Activated naive CD8-positive, alpha-beta T cell treated with anti-CD3 and anti-CD28 coated beads for 36 hours (primary cell): ENCODE measurements at places on chromosomes 6 and 20. TPM values are rescaled to one million over a fixed set of nuclear protein-coding genes. Genes with fewer than 3 reads are reported as not detected.
A peak's percentile ranks its signal among the peaks of the same experiment; 100 is the strongest.

DNA sequence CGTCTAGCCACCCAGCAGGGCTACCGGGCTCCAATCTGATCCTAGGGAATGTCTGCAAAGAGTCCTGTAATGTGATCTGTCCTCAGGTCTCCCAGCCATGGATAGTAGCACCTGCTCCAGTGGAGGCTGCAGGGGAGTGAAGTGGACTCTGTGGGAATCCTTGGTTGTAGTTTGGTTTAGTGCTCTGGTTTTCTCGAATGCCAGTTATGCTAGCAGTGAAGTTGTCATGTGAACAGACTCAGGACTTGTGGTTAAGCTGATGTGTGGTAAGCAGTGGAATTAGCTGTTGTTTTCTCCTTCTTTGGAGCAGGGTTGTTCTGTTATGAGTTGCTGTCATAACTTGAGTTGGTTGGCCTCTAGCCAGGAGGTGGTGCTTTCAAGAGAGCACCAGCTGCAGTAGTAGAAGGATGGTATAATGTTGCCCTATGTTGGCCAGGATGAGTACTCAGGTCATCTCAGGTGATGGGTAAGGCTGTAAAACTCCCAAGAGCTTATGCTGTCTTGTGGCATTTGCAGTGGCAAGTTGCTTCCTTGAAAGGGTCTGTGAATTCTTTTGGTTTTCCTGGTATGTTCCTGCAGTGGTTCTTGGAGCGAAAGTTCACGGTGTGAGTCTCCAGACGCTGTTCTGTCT is 390.2 kb downstream of the UTRN start:
- H3K4me3 ChIP-seq, result no peak overlapping the region
- H3K27ac ChIP-seq, result no peak overlapping the region
- H3K36me3 ChIP-seq, result peaks cover 49% of the 10 kb centered on the region
- peaks cover 19% of the 10 kb centered on the region for H3K4me1 ChIP-seq
- DNase-seq, result peak; percentile 10

- H3K27me3 ChIP-seq, result peaks cover 2% of the 10 kb centered on the region
- no peak overlapping the region for H3K27ac ChIP-seq
- H3K4me3 ChIP-seq, result no peak overlapping the region
- DNase-seq, result no peak
Measured at GRCh38 chr6:36362551-36363370, 24.7 kb downstream of the ETV7 start.

DNA sequence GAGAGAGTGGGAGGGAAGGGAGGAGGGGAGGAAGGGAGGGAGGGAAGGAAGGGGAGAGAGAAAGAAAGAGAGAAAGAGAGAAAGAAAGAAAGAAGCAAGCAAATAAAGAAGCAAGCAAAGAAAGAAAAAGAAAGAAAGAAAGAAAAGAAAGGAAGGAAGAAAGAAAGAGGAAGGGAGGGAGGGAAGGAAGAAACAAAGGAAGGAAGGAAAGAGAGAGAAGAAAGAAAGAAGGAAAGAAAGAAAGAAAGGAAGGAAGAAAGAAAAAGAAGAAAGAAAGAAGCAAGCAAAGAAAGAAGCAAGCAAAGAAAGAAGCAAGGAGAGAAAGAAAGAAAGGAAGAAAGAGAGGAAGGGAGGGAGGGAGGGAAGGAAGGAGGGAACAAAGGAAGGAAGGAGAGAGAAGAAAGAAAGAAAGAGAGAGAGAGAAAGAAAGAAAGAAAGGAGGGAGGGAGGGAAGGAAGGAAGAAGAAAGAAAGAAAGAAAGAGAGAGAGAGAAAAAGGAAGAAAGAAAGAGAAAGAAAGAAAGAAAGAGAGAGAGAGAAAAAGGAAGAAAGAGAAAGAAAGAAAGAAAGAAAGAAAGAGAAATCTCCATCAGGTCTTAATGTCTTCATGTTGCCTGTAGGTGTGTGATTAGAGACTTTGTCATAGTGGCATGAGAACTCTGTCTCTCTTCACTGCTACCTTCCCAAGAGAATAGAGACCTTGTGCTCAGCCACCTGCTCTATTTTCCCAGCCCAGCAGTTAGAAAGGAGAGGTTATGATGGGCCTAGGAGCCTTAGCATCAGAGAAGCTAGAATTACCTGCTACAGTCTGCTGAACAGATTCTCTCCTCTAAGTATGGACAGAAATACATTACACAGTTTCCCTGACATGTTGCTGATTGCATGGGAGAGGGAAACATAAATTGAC is 5.0 kb downstream of the SEMG1 start:
- H3K4me1 ChIP-seq, result no peaks in the 10 kb centered on the region
- no peaks in the 10 kb centered on the region for H3K36me3 ChIP-seq
- no peak for DNase-seq
- H3K27ac ChIP-seq, result no peak overlapping the region

GRCh38 chr6:1834207-1834606 is 224.5 kb downstream of the FOXC1 start:
- H3K36me3 ChIP-seq, result peaks cover 19% of the 10 kb centered on the region
- H3K27ac ChIP-seq, result no peak overlapping the region
- H3K27me3 ChIP-seq, result no peaks in the 10 kb centered on the region
- H3K4me1 ChIP-seq, result no peaks in the 10 kb centered on the region

- H3K4me3 ChIP-seq, result no peak overlapping the region
- peaks cover 7% of the 10 kb centered on the region for H3K36me3 ChIP-seq
- no peak for DNase-seq
- no peaks in the 10 kb centered on the region for H3K27me3 ChIP-seq
- H3K27ac ChIP-seq, result peak overlapping the region; percentile 34
Measured at GRCh38 chr6:163420289-163420614, 5.7 kb downstream of the QKI start.

DNA sequence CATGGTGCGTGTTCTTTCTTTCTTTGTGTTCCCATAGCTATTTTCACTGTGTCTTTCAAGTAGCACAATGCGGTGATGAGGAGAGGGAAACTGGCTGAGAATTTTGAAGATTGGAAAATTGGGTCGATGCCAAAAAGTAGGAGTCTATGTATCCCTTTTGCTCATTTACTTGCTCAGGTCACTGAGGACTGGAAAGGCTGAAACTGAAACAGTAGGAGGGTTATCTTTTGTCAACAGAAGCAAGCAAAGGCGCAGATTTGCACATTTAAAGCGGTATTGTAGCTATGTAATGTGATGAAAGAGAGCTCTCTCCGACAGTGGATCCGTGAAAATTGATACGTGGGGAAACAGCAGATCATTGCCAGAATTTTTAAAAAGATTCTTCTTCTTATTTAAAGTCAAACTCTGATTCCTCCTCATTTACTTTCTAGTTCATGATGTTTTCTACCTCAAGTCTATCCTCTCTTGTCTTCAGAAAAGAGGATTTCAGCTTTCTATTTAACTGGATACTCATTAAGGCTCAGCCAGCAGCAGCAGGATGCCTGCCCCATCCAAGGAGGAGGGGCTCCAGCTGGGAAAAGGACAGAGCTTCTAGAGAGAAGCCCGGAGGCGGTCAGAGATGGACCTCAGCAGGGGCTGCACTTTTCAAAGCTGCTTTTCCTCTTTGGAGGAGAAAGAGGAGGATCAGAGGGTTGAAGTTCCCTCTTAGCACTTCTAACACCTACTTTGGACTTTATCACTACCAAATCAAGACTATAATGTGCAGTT is 15.9 kb upstream of the FYN start:
- H3K4me1 ChIP-seq, result no peaks in the 10 kb centered on the region
- no peak overlapping the region for H3K4me3 ChIP-seq
- H3K36me3 ChIP-seq, result peaks cover 3% of the 10 kb centered on the region
- no peak overlapping the region for H3K27ac ChIP-seq

DNA sequence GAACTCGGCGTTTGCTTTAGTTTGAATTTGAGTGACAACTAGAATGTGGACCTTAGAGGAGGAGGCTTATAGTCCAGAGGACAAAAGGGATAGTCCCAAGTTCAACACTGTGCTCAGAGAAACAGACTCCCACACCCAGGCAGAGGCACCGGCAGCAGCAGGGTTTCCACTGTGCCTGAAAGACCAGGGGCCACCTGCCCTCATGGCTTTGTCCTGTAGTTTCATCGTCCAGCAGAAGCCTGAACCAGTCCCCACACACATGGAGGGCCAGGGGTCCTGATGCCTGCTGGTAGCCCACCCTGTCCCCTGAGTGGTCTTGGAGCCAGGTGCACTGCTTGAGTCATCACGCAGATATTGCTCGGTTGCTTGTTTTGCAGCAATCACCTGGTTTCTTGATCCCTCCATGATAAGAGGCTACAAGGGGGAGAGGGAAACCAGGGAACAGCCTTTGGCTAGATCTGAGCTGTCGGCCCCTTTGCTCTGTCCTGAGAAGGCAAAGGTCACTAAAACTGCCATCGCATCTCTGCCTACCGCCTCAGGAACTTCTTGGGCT is 7.2 kb upstream of the ACSS1 start:
- DNase-seq, result no peak
- no peaks in the 10 kb centered on the region for H3K36me3 ChIP-seq
- no peak overlapping the region for H3K27ac ChIP-seq
- H3K4me3 ChIP-seq, result no peak overlapping the region
- peaks cover 19% of the 10 kb centered on the region for H3K27me3 ChIP-seq

DNA sequence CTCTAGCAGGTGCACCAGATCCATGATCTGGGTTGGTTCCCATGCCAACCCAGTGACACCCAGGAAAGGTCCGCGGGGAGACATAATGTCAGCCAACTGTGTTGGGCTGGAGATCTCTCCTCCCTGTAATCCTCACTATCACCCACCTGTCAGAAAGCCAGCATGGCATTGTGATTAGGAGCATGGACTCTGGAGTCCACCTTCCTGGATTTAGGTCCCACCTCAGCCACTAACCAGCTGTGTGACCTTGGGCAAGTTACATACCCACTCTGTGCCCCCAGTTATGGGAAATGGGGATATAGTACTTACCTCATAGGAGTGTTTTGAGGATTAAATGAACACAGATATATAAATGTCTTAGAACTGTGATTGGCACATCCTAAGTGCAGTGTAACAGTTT is 97.9 kb downstream of the ZDHHC14 start:
- no peaks in the 10 kb centered on the region for H3K36me3 ChIP-seq
- H3K27me3 ChIP-seq, result peaks cover 4% of the 10 kb centered on the region
- H3K27ac ChIP-seq, result no peak overlapping the region
- no peak overlapping the region for H3K4me3 ChIP-seq
- no peak for DNase-seq

GRCh38 chr6:44537306-44538049 is 150.0 kb downstream of the CDC5L start:
- no peak overlapping the region for H3K27ac ChIP-seq
- H3K4me3 ChIP-seq, result no peak overlapping the region
- H3K4me1 ChIP-seq, result no peaks in the 10 kb centered on the region
- no peak for DNase-seq
- no peaks in the 10 kb centered on the region for H3K27me3 ChIP-seq

GRCh38 chr6:18491308-18492045 is 104.3 kb downstream of the RNF144B start:
- peaks cover 5% of the 10 kb centered on the region for H3K4me1 ChIP-seq
- H3K27ac ChIP-seq, result no peak overlapping the region
- H3K27me3 ChIP-seq, result peaks cover 9% of the 10 kb centered on the region
- peaks cover under 1% of the 10 kb centered on the region for H3K36me3 ChIP-seq
- no peak for DNase-seq
- no peak overlapping the region for H3K4me3 ChIP-seq

DNA sequence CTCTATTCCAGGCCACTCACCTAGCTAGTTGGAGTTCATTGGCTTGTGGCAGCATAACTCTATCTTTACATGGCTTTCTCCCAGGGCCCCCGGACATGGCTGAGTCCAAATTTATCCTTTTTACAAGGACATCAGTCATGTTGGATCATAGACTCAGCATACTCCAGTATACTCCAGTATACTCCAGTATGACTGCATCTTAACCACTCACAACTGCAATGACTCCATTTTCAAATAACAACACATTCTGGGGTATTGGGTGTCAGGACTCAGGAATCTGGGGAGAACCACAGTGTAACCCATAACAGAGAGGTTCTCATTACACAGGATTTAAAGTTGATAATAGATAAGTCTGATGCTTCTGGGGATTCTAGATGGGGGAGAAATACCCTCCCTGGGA is 53.8 kb upstream of the TSHZ2 start:
- H3K27ac ChIP-seq, result no peak overlapping the region
- H3K4me3 ChIP-seq, result no peak overlapping the region
- peaks cover 4% of the 10 kb centered on the region for H3K27me3 ChIP-seq
- no peak for DNase-seq
- no peaks in the 10 kb centered on the region for H3K36me3 ChIP-seq

Gene SYNDIG1
- not detected for total RNA-seq

Gene SPO11
- total RNA-seq, result not detected

Gene PDE7B
- total RNA-seq, result 0.50 TPM

Gene SPDEF
- not detected for total RNA-seq

Gene CRYBG1
- total RNA-seq, result 20.4 TPM
